ENCODE measurements at places on chromosomes 7 and 10. TPM values are rescaled to one million over a fixed set of nuclear protein-coding genes. Genes with fewer than 3 reads are reported as not detected.

PPP1R17 gene
- not detected for polyA plus RNA-seq

CUL2 gene
- 37.9 TPM for polyA plus RNA-seq

UTF1 gene
- not detected for polyA plus RNA-seq

JCAD gene
- polyA plus RNA-seq: 41.2 TPM

CHST15 gene
- polyA plus RNA-seq: 4.1 TPM
